Smooth muscle cell of bladder (primary cell): ENCODE measurements at places on chromosomes 7 and 10. TPM values are rescaled to one million over a fixed set of nuclear protein-coding genes. Genes with fewer than 3 reads are reported as not detected.

Gene PLEKHS1
- total RNA-seq: 0.09 TPM in 1 of 2 replicates, not detected in the other

Gene RAB19
- total RNA-seq: not detected in 2 replicates

Gene CLDN3
- total RNA-seq: not detected in 2 replicates

Gene GPR85
- total RNA-seq: 3.1 and 3.3 TPM in 2 replicates

Gene ANKRD30A
- total RNA-seq: not detected in 2 replicates

Gene SPDYE11
- total RNA-seq: not detected in 2 replicates

Gene ZNF394
- 22.5 and 27.3 TPM in 2 replicates for total RNA-seq

Gene FAM3C
- total RNA-seq: 48.1 and 117 TPM in 2 replicates

Gene PON3
- total RNA-seq: not detected in 2 replicates

Gene HGF
- 340 and 462 TPM in 2 replicates for total RNA-seq
